ENCODE measurements at places on chromosomes 16 and 17.

GRCh38 chr16:23342083-23342640 is 40.1 kb downstream of the SCNN1B start:
- no peak for DNase-seq

- DNase-seq = no peak
Measured at GRCh38 chr17:55416470-55417052, 5.1 kb downstream of the MMD start.

DNA sequence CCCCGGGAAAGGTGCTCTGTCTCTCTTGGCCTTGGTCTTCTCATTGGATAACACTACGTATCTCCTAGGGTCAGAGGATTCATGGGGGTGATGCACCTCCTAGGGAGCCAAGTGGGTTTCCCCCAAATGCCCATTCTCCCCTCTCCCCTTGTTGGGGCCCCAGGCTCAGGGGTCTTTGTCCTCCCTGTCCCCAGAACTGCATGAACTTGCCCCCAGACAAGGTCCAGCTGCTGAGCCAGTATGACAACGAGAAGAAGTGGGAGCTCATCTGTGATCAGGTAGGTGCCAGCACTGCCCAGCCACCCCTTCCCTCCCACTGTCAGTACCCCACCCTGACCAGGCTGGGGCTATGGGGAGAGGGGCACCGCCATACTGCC is 8.7 kb downstream of the FMNL1 start:
- DNase-seq = no peak

GRCh38 chr16:57042157-57043111 is 49.9 kb upstream of the CPNE2 start:
- no peak for DNase-seq

- DNase-seq = peak; percentile 38
Measured at GRCh38 chr16:29848420-29849297, 14.4 kb downstream of the CDIPT start.

- DNase-seq = no peak
Measured at GRCh38 chr17:63278728-63279442, 167.2 kb downstream of the CYB561 start.

GRCh38 chr16:14325502-14326401 is 254.6 kb downstream of the MRTFB start:
- DNase-seq = no peak

DNA sequence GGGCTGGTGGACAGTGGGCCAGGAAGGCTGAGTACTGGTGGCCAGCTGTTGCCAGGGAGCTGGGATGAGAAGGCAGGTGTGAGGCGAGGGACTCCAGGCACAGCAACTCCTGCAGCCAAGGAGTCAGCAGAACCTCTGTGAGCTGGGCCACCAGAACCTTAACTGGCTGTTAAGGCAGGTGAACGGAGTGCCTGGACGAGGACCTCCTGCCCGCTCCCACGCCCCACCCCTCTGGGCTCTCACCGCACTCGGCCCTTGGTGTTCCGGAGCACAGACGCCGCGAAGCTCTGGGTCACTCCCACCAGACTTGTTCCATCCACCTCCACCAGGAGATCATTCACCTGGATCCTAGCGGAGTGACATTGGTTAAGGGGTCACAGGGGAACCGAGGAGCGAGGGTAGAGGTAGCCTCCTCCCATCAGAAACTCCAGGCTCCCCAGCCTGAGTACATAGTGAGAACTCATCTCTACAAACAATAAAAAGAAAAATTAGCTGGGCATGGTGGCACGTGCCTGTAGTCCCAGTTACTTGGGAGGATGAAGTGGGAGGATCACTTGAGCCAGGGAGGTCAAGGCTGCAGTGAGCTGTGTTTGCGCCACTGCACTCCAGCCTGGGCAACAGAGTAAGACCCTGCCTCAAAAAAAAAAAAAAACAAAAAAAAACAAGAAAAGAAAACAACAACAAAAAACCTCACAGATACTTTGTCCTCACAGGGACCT is 9.3 kb downstream of the PPP1R9B start:
- no peak for DNase-seq

- DNase-seq = peak; percentile 65
Measured at GRCh38 chr17:57106107-57106835, 21.2 kb downstream of the AKAP1 start.

DNA sequence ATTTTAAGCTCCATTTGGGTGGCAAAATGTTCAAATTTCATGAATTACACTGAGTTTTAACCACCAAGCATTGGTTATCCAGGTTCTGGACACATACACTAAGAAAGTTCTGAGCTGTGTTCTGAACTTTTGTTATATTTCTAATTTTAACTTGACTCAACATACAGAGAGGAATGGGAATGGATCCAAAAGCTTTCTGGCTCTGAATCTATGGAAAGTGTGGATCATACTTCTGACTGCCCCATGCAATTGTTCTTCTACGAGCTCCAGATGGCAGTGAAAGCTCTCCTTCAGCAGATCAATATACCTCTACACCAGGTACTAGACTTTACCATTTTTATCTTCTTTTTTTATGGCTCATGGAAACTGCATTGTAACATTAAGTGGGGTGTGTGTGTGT is 113.0 kb upstream of the NOG start:
- no peak for DNase-seq

GRCh38 chr17:3558603-3559269 is 1.1 kb upstream of the TRPV3 start:
- DNase-seq = no peak

DNA sequence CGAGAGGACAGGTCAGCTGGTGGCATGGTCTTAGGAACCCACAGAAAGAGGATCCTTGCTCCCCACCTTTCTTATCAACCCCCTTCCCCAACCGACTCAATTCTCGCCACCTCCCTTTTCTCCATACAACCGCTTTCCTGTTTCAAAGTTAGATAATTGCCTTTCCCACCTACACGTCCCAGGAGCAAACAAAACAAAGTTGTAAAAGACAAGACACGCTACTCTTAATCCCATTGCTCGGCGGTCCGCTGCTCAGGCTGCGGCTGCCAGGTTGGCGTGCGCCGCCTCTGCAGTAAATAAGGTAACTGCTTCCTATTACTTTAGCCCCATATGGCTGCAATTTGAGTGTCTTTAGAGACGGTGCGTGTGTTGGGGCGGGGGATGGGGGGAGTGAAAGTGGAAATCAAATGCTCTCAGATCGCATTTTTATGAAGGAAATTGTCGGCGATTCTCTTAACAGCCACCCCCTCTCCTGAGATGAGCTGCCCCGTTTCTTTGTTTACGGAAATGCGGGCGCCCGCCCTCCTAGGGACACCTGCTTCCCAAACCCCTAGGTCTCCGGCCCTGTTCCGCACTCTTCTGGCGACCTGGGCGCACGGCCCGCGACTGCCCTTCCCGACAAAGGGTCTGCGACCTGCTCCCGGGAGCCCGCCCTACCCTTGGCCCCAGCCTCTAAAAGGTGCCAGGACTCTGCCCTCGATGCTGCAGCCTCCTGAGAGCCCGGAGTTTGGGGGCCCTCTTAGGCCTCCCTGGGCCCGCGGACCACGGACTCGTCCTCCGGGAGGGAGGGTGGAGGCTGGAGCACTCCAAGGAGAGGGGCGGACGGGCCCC is 3.7 kb upstream of the CBX8 start:
- peak; percentile 61 for DNase-seq

- DNase-seq = no peak
Measured at GRCh38 chr16:84538222-84538840, 33.9 kb upstream of the MEAK7 start.

- no peak for DNase-seq
Measured at GRCh38 chr17:30354701-30355100, 20.8 kb upstream of the TMIGD1 start.

DNA sequence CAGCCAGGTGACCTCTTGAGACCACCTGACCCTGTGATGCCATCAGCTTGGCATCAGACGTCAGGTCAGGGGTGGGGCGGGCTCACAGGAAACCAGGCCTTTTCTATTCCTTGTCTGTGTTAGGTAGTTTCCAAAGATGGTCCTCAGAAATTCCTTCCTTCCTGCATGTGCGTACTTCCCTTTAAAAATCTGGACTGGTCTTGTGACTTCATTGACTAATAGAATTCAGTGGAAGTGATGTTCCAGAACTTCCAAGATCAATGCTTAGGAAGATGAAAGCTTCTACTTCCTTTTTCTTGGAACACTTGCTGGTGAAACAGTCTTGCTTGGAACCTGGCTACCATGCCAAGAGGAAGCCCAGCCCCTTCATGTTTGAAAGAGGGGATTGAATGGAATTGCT is 10.0 kb upstream of the N4BP1 start:
- no peak for DNase-seq

DNA sequence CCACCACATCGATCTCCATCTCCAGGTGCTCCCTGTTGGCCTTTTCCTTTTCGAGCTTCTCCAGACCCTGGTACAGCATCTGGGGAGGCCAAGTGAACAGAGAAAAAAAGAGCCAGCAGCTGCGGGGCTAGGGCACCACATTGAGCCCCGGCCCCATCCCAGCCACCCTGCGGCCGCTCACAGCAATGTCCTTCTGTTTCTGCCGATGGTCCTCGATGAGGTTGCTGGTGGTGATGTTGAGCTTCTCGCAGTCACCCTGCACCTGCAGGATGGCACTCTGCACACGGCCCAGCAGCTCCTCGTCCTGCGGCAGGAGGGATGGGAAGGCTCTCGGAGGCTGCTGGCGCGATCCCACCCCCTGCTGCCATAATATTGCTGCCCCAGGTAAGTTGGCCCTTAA is 15.5 kb downstream of the UBALD2 start:
- DNase-seq = no peak

- DNase-seq = no peak
Measured at GRCh38 chr16:10386517-10387100, 748 bp downstream of the ATF7IP2 start.

DNA sequence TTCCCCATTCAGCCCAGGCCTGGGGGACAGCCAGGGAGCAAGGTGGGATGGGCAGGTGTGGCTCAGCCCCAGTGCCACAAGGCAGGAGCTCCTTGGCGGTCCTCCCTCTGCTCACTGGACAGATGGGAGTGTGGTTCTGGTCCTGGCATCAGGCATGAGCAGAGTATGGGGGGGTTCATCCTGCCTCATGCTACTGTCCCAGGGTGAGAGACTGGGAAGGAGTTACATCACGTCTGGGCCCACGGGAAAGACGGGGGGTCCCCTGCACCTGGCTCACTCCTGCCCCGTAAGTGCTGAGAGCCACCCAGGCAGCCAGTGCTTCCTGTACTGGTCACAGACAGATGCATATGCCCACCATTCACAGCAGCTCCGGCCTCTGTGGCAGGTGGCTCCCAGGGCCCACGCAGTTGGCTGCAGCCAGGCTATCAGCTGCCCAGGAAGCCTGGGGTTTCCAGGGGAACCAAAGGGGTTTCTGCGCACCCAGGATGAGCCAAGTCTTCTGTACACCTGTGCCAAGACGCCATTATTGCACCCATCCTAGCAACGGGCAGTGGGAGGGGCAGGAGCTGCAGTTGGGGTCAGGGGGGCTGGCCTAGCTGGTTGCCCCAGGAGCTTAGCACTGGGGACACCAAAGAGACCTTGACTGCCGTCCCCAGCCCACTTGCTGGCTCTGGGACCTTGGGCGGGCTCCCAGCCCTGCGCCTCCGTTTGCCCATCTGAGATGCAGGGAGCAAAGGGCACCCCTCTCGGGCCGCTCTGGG is 1.9 kb downstream of the BAIAP3 start:
- DNase-seq = no peak
